ENCODE measurements at places on chromosomes 12 and 14.

- no peak for DNase-seq
Observed at GRCh38 chr12:41074473-41074769, 113.7 kb upstream of the PDZRN4 start.

- DNase-seq = no peak
Observed at GRCh38 chr14:50717811-50718210, 49.7 kb upstream of the SAV1 start.

GRCh38 chr12:129927316-129927900, 23.6 kb upstream of the TMEM132D start:
- DNase-seq = no peak

GRCh38 chr12:53062977-53063707, 13.3 kb downstream of the TNS2 start:
- DNase-seq = no peak
